Left renal cortex interstitium (tissue), 4 donors: ENCODE measurements at places on chromosomes 3 and 15.

DNA sequence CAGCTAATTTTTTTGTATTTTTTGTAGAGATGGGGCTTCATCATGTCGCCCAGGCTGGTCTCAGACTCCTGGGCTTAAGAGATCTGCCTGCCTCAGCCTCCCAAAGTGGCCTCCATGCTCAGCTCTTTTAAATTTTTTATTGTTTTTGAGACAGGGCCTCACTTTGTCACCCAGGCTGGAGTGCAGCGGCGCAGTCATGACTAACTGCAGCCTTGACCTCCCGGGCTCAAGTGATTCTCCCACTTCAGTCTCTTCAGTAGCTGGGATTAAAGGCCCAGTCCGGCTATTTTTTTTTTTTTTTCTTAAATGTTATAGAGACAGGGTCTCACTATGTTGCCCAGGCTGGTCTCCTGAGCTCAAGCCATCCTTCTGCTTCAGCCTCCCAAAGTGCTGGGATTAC, 15.1 kb upstream of the BAHD1 start:
- DNase-seq, result no peak

DNA sequence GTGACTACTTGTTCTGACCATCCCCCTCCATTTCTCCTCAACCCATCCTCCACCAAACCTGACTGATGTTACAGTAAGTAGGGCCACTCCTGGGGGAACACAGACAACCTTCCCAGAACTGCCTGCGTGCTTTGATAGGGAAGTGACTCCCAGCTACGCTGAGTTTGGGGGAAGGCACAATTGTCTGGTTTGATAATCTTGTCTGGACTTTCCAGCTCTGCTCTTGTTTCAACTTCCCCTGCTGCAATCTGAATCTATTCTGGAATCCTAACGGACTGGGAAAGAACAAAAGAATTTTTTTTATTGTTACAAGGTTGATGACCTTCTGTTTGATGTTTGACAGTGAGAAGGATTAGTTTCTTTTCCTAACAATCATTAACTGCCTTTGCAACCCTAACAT, 895.6 kb downstream of the ROBO1 start:
- DNase-seq, result no peak

- DNase-seq, result no peak
Observed at GRCh38 chr3:39809995-39810595, 686 bp downstream of the MYRIP start.

DNA sequence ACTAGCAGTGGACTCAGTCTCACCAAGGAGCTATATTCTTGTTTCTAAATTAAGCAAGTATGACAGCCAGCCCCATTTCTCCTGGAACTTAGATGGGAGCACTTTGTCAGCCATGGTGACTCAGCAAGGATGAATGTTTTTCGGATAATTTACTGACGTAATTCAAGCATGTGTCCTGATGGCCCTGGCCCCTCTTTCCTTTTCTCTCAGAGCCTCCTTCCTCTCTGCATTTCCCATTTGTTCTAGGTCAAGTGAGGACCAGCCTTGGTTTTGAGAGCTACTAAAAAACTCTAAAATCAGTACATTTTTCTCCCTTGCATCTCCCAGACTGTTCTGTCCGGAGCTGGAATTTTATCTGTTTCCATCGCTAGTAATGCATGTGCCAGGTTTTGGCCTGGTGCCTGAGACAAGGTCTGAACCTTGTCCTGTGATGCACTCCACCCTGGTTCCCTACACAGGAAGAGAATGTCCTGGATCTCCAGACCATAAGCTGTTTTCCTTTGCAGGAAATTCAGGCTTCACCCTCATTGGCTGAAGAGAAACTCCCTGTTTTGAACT, 256.6 kb upstream of the ROPN1 start:
- no peak for DNase-seq

DNA sequence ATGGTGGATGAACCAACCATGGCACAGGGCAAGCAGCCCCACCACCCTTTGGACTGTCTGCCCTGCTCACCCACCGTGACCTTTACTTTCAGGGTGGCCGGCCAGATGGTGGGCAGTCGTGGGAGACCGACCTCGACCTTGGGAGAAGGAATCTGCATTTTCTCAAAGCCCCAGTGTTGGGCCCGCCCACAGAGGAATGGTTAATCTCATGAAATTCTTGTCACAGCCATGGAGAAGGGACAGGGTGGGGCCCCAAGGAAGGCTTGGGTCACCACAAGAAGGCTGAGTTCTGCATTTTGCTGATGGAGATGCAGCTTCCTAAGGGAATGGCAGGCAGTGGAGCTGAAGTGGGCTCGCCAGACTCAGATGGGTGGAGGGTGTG, 2.9 kb downstream of the PLXND1 start:
- no peak for DNase-seq
